ENCODE measurements at places on chromosomes 2 and 18. TPM values are rescaled to one million over a fixed set of nuclear protein-coding genes. Genes with fewer than 3 reads are reported as not detected.

DNA sequence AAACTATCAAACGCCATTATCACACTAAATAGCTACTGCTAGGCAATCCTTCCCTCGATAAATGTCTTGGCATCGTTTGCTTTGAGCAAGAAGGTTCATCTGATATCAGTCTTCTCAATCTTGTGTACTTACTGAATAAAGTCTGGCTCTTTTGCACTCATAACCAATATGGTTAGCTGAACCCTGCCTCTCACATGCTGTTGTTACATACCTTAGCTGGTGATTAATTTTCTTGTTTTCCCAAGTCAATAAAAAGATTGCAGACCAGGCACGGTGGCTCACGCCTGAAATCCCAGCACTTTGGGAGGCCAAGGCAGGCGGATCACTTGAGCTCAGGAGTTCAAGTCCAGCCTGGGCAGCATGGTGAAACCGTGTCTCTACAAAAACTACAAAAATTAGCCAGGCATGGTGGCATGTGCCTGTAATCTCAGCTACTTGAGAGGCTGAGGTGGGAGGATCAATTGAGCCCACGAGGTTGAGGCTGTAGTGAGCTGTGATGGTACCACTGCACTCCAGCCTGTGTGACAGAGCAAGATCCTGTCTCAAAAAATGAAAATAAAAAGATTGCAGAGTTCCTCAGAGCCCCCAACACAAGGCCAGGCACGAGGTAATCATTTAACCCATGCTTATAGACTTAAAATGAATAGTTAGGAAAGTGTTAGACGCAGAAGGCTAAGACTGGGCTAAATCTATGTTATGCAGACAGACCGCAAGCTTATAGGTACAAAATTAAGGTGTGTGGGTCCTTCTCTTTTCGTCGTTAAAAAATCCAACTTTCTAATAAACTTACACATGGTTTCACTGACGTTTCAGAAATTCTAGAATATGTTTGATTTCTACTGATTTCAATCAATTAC lies 177.5 kb downstream of the ALPK2 start:
- no peak for DNase-seq

- no peak for DNase-seq
Observed at GRCh38 chr2:96088340-96089335, 27.7 kb downstream of the ADRA2B start.

- no peak for DNase-seq
Observed at GRCh38 chr2:36663851-36664695, 32.4 kb upstream of the VIT start.

GRCh38 chr2:62320657-62321357 lies 124.9 kb downstream of the B3GNT2 start:
- DNase-seq: no peak

The NYAP2 gene
- not detected for total RNA-seq

The UGT1A7 gene
- not detected for total RNA-seq

Measured in thyroid gland (tissue), 4 donors.